ENCODE measurements at places on chromosomes 1 and 21. TPM values are rescaled to one million over a fixed set of nuclear protein-coding genes. Genes with fewer than 3 reads are reported as not detected.

Gene MSH4
- total RNA-seq, result not detected

Gene ADAM30
- total RNA-seq, result not detected

Gene TMEM35B
- total RNA-seq, result 12.2 TPM

Gene FMO5
- total RNA-seq, result 37.8 TPM

Gene MYOG
- not detected for total RNA-seq

Gene HSPA13
- total RNA-seq, result 7.6 TPM

Gene FCRLA
- not detected for total RNA-seq

Gene WDR4
- 14.9 TPM for total RNA-seq

Gene DNALI1
- 0.98 TPM for total RNA-seq

Gene RGL1
- 10.9 TPM for total RNA-seq

Gene SLAMF9
- total RNA-seq, result not detected

Gene SERPINC1
- 2.3 TPM for total RNA-seq

Gene PEAR1
- 4.7 TPM for total RNA-seq

Gene SDC3
- total RNA-seq, result 7.7 TPM

Gene COL11A1
- not detected for total RNA-seq

Gene AKT3
- 6.9 TPM for total RNA-seq

Gene ARHGEF16
- total RNA-seq, result 13.6 TPM

Gene PTPN22
- 1.7 TPM for total RNA-seq

Gene ANGPTL3
- not detected for total RNA-seq

Gene UMODL1
- total RNA-seq, result not detected

Gene S100A5
- not detected for total RNA-seq

Gene CLIC4
- total RNA-seq, result 67.7 TPM

Gene CDA
- total RNA-seq, result 13.1 TPM

Gene MATN1
- total RNA-seq, result not detected

Gene HSPA6
- total RNA-seq, result 6.1 TPM

Gene FALEC
- not detected for total RNA-seq

Gene GPR25
- not detected for total RNA-seq

Gene LCE1B
- total RNA-seq, result 153 TPM

Gene PTPRU
- 29.2 TPM for total RNA-seq

Gene SPATA17
- not detected for total RNA-seq

Gene KPRP
- 138 TPM for total RNA-seq

Gene HMGCS2
- total RNA-seq, result 20.9 TPM

Gene UBL4B
- 1.8 TPM for total RNA-seq

Gene C1orf185
- total RNA-seq, result not detected

Gene PPCS
- 59.1 TPM for total RNA-seq

Gene LRRC53
- total RNA-seq, result not detected

Gene HAO2
- total RNA-seq, result 2.2 TPM

Gene ANKRD34A
- 0.64 TPM for total RNA-seq

Gene CELA3A
- not detected for total RNA-seq

Gene SPRR2B
- not detected for total RNA-seq

Gene ATG4C
- total RNA-seq, result 4.4 TPM

Gene HCRTR1
- total RNA-seq, result not detected

Gene LRRIQ3
- not detected for total RNA-seq

Gene CRNN
- total RNA-seq, result 12.6 TPM

Measured in suprapubic skin (tissue), 4 donors.